Activated CD4-positive, alpha-beta memory T cell treated with anti-CD3 and anti-CD28 coated beads for 36 hours (primary cell): ENCODE measurements at places on chromosomes 2 and 18. TPM values are rescaled to one million over a fixed set of nuclear protein-coding genes. Genes with fewer than 3 reads are reported as not detected.

PRPF40A gene
- total RNA-seq = 138 TPM

DNA sequence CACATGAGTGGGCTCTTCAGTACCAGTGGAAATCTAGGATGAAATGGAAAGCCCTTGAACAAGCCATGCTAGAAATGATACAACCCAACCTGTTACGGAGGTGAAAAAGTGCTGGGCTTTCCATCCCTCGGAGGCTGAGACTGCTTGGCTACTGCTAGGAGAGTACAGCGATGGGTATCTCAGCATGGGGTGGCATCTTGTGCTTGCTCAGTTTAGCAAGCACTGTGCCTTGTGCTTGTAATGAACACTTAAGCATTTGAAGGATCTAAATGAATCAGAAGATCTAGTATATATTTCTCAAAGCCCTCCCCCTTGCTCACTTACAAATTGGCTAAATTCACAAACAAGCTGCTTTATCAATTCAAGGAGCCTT, 44.3 kb upstream of the EHBP1 start:
- DNase-seq = no peak

DNA sequence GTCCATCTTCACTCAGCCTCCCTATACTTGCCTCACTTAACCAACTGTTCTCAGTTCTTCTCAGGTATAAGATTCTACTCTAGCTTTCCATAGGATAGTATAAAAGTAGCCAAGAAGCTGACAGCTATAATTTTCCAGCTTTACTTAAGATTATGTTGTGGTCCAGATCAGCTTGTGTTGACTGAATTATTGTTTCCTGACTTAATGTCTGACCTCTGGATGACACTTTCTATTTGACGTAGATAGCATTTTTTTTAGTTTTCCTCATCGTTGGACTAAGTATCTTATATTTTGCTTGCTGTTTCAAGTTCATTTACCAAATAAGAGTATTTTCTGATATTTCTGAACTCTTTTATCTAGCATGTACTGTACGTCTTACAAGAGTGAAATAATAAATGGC, 1272.5 kb upstream of the CDH2 start:
- DNase-seq = no peak

- no peak for DNase-seq
These were observed 789 bp upstream of the COX7A2L start for GRCh38 chr2:42361728-42362283.

FEV gene
- total RNA-seq = not detected

DNA sequence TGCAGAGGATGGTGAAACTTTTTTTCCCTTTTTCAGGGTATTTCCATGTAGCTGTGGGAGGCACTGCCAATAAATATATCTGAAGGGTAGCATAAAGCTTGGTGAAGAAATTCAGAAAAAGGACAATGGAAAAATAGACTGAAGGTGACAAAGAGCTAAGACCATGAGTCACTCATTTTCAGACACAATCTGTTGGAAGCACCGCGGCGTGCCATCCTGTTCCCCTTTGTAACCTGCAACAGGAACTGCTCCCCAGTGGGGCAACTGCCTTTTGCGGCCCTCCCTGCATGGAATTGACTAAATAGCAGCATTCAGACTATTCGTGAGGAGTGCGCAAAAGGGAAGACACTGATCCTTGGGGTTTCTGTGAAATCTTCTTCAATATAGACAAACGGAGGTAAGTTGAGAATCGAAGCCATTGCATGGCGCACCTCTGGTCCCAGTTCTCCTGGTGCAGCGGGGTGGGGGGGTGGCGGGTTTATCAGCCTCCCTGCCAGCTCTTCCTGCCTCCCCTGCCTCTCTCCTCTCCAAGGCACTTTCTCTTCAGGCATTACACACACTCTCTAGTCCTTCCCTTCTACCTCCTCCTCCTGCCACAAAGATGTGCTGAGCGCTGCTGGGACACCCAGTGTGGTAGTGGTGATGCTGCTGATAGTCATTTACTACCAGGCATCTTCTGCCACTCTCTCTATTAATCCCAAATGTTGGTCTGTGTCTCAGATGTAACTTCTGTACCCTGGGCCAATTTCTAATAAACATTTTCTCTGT, 126.2 kb upstream of the TMEM200C start:
- DNase-seq = no peak

REG3G gene
- total RNA-seq = not detected

HAAO gene
- total RNA-seq = not detected

BCL11A gene
- total RNA-seq = not detected

- no peak for DNase-seq
These were observed 89.2 kb downstream of the LONRF2 start for GRCh38 chr2:100233061-100233460.

DNA sequence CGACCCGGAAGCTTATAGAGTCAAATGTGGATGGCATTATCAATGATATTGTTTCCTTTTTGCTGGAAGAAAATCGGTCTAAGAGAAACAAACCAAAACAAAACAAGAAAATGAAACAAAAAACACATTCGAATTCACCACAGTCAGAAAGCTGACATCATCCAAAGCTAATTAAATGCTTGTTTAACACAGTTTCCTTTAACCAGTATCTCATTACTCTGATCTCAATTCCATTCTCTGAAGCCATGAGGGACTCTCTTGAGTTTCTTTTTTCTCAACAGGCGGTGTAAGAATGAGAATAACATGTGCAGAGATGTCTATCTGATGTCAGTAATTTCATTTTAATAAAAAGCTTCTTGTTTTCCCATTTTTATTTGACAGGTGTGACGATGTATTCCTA, 1448.3 kb upstream of the DDX18 start:
- DNase-seq = no peak

DNA sequence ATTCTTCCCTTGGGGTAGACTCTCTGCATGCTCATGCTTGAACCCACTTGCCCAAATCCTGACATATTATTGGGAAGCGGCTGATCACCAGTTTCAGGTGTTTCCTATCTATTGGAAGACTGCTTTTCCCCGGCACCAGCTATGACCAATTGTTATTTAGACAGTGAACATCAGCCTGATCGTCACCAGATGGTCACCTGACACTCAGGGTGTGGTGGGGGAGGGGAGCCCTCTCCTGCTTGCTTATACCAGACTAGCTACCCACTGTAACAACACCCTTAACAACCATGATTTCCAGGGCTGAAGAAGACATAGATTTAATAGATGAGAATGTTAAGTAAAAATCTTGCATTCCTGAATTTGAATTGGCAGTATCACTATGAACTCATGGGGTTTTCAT, 44.3 kb downstream of the RBM43 start:
- DNase-seq = no peak

DSC2 gene
- total RNA-seq = not detected

GRCh38 chr2:126359494-126359893, 296.5 kb upstream of the GYPC start:
- no peak for DNase-seq

GRCh38 chr2:233112776-233113452, 52.8 kb downstream of the INPP5D start:
- no peak for DNase-seq

DNA sequence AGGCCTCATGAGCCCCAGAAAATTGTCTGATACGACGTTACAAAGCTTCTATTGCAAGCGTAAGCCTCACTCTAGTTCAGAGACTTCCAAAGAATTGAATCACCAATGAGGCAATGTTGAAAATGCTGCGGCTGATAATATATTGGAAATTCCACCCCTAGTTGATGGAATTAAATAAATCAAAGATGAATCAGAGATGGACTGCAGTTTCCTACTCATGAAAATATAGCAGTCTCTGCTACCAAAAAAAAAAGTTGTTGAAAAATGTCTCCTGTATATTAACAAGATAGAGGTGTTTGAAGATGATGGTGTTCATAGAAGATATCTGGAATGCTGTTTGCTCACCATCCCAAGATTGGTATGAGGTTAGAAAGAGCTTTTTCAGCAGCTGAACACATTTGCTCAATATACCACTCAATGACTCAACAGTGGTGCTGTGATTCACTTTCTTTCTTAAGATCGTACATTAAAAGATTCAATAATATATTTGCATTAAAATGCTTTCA, 99.8 kb upstream of the ARHGAP28 start:
- no peak for DNase-seq

IL1F10 gene
- total RNA-seq = not detected

ID2 gene
- total RNA-seq = 182 TPM

DNA sequence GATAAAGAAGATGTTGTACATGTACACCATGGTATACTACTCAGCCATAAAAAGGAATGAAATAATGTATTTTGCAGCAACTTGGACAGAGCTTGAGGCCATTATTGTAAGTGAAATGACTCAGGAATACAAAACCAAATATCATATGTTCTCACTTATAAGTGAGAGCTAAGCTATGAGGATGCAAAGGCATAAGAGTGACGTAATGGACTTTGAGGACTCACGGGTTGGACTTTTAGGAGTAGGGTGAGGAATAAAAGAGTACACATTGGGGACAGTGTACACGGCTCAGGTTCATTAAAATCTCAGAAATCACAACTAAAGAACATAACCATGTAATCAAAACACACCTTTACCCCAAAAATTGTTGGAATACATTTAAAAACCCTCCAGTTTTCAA, 206.4 kb downstream of the RIT2 start:
- DNase-seq = no peak

- DNase-seq = no peak
These were observed 13.3 kb downstream of the MPP4 start for GRCh38 chr2:201685156-201685555.

DNA sequence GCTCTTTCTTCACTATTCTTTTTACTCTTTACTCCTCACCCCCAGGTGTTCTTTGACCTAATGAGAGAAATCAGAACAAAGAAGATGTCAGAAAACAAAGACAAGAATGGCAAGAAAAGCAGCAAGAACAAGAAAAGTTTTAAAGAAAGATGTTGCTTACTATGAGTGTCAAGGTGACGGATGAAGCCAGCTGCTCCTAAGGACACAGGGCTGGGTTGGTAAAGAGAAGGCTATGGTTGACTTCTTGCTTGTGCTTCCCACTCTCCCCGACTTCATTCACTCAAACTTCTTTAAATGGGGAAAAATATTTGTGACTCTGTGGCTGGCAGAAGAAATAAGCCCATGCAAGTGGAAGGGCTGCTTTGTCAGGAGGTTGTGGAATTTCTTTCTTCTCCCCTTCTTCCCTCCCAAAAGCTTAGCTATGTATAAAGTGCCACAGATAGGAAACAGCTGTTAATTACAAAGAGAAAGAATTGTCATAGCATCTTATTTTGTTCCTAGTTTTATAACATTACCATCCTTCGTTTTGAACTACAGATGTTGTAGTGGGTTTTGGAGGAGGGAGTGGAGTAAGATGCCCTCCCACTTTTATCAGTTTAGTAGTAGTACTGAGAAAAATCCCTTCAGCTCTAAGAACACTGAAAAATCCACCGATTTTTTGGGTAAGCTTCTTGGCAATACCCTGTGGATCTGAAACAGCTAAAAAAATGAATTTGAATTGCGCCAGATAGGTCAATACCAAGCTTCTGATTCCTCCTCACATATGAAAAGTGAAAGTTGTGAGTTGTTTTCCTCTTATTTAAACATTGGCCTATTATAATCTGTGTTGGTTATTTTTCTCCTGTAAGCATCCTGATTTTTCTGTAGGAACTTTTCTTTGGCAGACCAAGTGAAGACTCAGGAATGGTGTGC, 40.7 kb downstream of the RALB start:
- no peak for DNase-seq

DNA sequence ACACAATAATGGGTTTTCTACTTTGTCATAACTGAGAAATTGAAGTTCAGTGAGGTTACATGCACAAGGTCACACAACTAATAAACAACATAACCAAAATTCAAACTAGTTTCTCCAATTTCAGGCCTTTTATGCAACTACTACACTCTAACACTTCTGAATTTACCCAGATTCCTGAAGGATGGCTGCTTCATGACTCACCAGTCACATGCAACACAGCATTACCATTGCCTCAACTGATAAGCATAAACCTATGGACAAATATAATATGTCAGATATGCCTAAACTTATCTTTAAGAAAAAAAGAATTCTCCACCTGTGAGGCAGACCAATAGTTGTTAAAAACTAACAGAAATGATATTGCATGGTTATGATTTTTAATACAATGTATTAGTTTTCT, 586.5 kb upstream of the SLC8A1 start:
- no peak for DNase-seq

DNA sequence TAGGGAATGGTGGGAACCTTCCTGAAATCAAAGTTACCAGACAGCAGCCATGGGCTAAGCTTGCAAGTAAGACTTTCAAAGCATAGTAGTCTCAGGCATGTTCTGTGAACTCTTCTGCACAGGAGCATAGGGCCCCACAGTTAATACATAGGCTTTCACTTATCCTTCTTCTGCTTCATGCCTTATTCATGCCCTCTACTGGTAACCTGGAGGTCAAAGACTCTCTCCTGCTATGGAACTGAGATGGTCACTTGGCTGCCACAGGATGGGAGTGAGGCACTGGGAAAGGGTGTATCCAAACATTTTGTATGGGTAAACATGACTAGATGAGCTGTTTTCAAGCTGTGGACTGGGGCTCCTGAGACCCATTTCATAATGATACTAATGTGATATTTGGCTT, 49.1 kb upstream of the ZNF638 start:
- DNase-seq = no peak

GALR1 gene
- not detected for total RNA-seq

- no peak for DNase-seq
These were observed 99.2 kb downstream of the RND3 start for GRCh38 chr2:150388289-150388625.

KCNJ13 gene
- total RNA-seq = not detected

FAM110C gene
- total RNA-seq = 3.1 TPM

DNA sequence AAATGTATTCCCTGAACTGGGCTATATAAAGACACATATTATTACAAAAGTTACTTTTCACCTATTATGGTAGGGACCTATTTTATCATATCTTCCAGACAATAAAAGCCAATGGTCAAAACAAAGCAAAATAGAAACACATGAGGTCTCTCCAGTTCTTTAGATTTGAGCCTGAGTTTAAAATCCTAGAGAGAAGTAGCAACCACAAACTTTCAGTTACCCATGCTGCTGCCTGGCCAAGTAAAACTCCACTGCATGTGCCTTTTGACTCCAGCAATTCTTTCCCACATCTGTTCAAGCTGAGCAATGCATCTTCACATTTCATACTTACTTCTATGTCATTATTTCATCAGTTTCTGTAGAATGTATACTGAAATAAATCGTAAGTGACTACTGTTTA, 405.3 kb downstream of the STK39 start:
- DNase-seq = no peak

GRCh38 chr18:9234528-9234927, 97.9 kb downstream of the ANKRD12 start:
- DNase-seq = no peak

CENPA gene
- 37.8 TPM for total RNA-seq

GRCh38 chr2:163407296-163407695, 328.5 kb downstream of the FIGN start:
- no peak for DNase-seq
